Activated CD4-positive, alpha-beta memory T cell treated with anti-CD3 and anti-CD28 coated beads, Interleukin-2, amount 10 ng/mL, durations not matched to agents 7 days and 5 days (primary cell): ENCODE measurements at places on chromosomes 7 and 10. TPM values are rescaled to one million over a fixed set of nuclear protein-coding genes. Genes with fewer than 3 reads are reported as not detected.

DNA sequence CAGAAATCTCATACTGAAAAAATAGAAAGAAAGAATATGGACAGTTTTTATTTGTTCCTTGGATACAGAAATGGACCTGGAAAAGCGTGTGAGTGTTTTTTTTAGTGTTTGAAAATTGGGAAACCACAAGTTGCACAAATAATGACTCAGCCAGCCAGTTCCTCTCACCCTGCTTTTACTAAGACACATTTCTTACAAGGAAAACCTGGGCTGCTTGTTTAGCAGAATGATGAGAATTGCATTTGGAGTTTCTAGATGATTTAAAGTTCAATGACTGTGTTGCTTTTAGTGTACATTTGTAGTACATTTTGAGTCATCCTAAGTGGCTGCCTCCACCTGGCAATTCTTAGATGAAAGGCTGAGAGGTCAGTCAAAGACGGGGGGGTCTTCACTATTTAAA is 218.7 kb downstream of the ABCA13 start:
- H3K36me3 ChIP-seq = no peaks in the 10 kb centered on the region
- no peak overlapping the region for H3K27ac ChIP-seq
- no peak overlapping the region for H3K4me3 ChIP-seq
- peaks cover 3% of the 10 kb centered on the region for H3K4me1 ChIP-seq
- peaks cover 5% of the 10 kb centered on the region for H3K27me3 ChIP-seq

- DNase-seq = no peak
- H3K36me3 ChIP-seq = no peaks in the 10 kb centered on the region
- no peaks in the 10 kb centered on the region for H3K4me1 ChIP-seq
- H3K27ac ChIP-seq = no peak overlapping the region
- H3K4me3 ChIP-seq = no peak overlapping the region
- H3K27me3 ChIP-seq = peaks cover 6% of the 10 kb centered on the region
These were observed 118.9 kb upstream of the NRP1 start for GRCh38 chr10:33453081-33454025.

GRCh38 chr10:42933448-42934340 is 143.2 kb upstream of the RET start:
- H3K27me3 ChIP-seq = peaks cover 28% of the 10 kb centered on the region
- no peaks in the 10 kb centered on the region for H3K36me3 ChIP-seq
- no peak overlapping the region for H3K27ac ChIP-seq
- no peak overlapping the region for H3K4me3 ChIP-seq

GRCh38 chr10:116014871-116015582 is 258.0 kb downstream of the GFRA1 start:
- H3K4me1 ChIP-seq = no peaks in the 10 kb centered on the region
- H3K4me3 ChIP-seq = no peak overlapping the region
- no peaks in the 10 kb centered on the region for H3K27me3 ChIP-seq

- H3K27ac ChIP-seq = peak overlapping the region; percentile 90
- H3K36me3 ChIP-seq = peaks cover 23% of the 10 kb centered on the region
- peak overlapping the region; percentile 95 for H3K4me3 ChIP-seq
These were observed 474 bp downstream of the ORC5 start for GRCh38 chr7:104207348-104207730.

The POLL gene
- total RNA-seq = 31.9 TPM
